ENCODE measurements at places on chromosomes 3 and 15.
A peak's percentile ranks its signal among the peaks of the same experiment; 100 is the strongest.

DNA sequence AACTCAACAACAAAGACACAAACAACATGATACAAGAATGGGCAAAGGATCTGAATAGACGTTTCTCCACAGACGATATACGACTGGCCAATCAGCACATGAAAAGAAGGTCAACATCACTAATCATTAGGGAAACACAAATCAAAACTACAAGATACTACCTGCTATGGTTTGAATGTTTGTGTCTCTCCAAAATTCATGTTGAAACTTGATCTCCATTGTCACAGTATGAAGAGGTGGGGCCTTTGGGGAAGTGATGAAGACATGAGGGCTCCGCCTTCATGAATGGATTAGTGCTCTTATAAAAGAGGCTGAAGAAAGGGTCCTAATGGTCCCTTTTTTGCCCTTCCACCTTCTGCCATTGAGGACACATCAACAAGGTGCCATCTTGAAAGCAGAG lies 32.3 kb downstream of the ACAP2 start:
- no peak for DNase-seq

DNA sequence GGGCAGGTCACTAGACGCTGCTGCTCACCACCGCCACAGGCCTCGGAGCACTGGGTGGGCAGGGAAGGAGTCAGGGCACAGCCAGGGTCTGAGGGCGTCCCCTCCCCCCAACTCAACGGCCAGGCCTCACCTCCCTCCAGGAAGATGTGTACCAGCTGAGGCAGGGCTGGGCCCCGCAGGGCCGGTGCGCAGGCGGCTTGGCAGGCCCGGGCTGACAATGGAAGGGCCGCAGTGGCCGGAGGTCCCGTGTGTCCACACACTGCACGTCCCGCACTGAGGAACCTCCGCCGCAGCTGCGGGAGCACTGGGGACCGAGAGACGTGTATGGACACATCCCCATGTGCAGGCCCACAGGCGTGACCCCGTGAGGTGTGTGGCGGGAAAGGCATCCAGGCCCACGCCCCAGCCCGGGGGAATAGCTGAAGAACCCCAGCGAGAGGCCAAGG lies 47.4 kb downstream of the ADAMTS7 start:
- DNase-seq, result no peak

- no peak for DNase-seq
Observed at GRCh38 chr15:34331809-34332208, 5.8 kb downstream of the SLC12A6 start.

- peak; percentile 78 for DNase-seq
Observed at GRCh38 chr15:90221246-90221900, 12.4 kb downstream of the CIB1 start.

DNA sequence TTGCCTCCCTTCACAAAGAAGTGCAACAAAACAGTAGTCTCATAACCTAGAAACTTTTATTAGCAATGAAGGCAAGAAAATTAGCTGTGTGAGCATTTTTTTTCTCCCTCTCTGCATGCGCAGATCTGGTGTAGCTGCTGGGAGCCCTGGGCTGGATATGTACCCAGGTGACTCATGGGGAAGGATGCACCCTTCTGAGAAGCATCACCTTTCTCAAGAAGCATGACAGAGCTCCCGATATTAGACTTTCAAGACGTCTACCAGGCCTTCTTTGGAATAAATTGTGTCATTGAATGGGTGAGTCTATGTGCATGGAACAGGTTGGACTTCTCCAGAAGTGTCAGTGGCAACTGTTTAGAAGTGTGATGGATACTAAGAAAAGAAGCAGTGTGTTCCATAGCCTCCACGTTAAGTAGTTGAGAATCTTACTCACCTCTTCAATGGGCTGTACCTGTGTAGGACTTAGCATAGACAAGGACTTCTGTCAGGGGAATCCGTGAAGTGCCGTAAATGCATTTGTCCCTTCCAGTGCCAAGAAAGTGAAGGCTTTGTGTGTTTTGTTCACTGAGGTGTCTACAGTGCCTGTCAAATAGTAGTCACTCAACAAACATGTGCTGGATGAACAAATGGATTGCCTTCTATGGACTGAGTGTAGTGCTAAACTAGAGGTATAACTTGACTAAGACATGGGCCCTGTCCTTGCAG lies 47.7 kb upstream of the RASGRP1 start:
- no peak for DNase-seq

All from HAP-1 (cell line).